Natural killer cell (primary cell): ENCODE measurements at places on chromosomes 12 and 14.
A peak's percentile ranks its signal among the peaks of the same experiment; 100 is the strongest.

GRCh38 chr14:99286761-99287160 is 14.8 kb upstream of the BCL11B start:
- DNase-seq = peak; percentile 32

DNA sequence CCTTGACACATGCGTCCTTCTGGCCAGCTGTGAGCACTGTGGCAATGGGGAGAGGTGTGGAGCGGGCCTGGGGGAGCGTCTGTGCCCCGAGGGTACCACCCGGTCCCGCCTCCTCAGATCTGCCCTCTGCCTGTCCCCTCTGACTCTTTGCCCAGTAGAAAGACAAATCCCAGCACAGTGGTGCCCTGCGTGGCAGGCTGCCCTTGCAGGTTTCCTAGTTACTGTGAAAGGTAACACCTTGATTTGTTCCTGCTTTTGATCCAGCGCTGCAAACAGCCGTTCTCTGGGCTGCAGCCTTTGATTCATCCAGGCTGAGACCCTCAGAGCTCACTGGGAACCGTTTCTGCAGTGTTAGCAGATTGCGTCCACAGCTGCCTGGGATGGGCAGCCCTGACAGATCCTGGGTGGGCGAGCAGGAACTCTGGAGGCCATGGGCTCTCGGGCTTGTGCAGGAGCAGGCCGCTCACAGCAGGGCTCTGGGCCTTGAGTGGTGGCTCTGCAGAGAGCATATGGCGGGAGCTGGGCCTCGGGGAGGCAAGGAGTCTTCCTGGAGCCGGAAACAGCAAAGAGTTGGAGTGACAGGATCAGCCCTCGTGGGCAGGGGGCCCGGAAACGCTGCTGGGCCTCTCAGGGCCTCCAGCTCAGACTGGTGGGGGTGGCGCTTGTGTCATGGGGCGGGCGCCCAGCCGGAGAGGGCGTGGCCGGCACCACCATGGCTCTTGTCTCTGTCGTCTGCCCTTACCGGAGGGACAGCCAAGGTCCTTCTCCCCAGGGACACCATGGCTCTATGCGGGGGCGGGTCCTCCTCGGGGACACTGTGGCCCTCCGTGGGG is 16.6 kb downstream of the FBRSL1 start:
- peak; percentile 68 for DNase-seq

DNA sequence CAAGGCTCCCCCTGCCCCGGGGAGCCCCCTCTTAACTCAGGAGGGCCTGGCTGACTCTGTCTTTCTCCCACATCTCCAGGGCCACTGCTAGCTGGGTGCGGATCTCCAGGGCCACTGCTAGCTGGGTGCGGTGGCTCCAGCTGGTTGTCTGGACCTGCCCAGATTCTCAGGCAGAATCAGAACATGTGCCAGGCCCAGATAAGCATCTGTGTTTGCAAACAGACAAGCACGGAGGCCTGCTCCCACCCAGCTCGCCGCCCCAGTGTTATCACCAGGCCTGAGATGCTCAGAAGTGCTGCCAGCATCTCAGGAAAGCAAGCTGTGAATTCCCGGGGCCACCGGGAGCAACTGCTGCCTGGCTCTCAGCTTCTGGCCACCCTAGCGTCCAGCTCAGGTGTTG is 98.4 kb upstream of the FZD10 start:
- DNase-seq = no peak

DNA sequence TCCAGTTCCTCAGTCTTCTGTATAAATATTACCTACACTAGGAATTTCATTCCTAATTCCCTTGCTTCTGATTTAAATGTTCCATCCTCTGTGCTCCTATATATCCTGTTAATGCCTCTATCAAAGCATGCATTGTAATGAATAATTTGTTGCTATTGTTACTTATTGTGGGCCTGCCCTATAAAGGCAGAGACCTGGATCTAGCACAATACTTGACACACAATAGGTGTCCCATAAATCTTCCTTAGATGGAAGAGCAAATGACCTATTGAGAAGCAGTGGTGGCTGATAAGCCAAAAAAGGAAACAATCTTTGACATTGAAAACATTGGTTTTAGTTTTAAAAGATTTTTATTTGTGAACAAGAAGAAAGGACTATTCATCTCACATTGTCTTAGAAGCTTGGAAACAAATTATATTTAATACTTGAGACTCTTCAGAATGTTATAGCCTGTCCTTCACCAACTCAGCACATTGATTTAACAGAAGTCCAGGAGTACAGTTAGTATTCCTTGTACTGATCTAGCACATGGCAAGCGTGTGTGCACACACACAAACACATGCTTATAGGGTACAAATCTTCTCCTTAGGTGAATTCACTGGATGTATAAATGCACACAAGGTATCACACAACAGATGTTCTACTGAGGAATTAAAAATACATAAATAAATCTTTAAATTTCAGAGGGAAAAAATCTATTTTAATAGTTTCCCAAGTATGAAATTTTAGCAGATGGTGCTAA is 135.9 kb downstream of the DUSP6 start:
- no peak for DNase-seq

DNA sequence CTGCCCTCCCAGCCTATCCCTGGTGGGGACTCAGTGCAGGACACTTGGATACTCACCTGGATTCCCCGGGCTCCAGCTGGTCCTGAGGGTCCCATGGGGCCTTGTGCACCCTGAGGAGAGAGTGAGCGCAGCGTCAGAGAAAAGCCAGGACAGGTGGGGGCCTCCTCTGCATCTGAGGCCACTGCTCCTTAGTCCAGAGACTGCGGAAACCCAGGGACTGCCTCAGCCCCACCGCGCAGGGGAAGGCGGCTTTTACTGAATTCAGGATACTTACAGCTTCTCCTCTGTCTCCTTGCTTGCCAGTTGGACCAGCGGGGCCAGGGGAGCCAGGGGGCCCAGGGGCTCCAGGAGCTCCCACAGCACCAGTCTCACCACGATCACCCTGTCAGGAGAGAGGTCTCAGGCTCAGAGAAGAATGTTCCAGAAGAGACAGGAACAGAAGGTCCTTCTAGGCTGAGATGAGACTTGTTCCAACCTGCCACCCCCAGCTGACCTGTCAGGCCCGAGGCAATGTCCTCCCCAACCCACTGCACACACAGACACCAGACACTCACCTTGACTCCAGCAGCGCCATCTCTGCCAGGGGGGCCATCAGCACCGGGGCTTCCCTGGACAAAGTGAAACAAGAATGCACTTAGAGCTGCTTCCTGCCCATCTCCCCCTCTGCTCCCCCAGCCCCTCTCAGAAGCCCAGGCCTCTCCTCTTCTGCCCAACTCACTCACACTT is 13.8 kb downstream of the TMEM106C start:
- DNase-seq = no peak

DNA sequence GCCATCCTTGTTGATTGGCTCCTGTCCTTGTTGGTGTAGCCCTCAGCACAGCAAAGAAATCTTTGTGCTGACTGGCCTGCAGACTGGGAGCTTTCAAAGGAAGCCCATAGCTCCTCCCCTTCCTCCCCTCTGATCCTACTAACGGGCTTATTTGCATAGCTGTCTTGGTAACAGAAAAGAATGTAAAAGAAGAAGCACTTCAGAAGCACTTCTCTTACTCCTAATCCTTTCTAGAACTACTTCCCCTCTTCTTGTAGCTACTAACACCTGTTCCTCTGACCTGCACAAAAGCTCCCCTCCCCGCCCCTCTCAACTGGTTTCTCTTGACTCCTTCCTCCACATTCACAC is 14.3 kb upstream of the RIC8B start:
- DNase-seq = peak; percentile 67
